ENCODE measurements at places on chromosomes 7 and 10.

- DNase-seq = no peak
These were observed 100.2 kb downstream of the TPK1 start for GRCh38 chr7:144735505-144736276.

DNA sequence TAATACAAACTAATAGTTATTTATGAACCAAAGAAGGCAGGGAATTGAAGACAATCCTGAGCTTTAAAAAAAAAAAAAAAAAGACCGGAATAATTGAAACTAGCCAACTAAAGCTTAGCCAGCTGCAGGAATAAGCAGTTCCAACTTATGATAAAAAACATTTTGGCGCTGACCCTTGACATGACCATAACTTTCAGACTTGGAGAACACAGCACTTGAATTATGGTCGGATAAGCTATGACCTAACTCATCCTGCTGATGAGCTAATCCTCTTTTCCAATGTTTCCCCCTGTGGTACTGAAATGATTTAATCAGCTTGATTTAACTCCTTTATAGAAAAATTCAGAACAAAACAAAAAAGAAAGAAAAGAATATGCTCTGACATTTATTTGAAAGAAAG lies 181.8 kb downstream of the DGKB start:
- DNase-seq = no peak

- no peak for DNase-seq
These were observed 380.7 kb upstream of the PFKP start for GRCh38 chr10:2686691-2687090.

- DNase-seq = no peak
These were observed 89.6 kb upstream of the ZNF804B start for GRCh38 chr7:88669913-88670312.

DNA sequence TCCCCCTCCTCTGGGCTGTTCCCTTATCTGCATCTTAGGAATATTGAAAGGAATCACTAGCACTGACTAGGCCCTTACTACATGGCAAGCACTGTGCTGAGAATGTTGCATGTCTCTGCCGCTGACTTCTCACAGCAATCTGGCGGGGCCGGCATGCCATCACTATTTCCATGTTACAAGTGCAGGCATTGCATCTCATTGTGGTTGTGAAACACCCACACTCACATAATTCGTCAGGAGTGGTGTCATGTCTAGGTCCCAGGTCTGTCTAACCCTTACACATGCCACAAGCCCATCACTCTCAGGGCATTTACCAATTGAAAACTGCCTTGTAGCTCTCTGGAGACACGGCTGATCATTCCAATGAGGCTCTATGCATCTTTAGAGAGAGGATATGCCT lies 8.5 kb upstream of the IL2RA start:
- DNase-seq = no peak

GRCh38 chr10:122140941-122141623 lies 130.0 kb upstream of the BTBD16 start:
- DNase-seq = no peak

DNA sequence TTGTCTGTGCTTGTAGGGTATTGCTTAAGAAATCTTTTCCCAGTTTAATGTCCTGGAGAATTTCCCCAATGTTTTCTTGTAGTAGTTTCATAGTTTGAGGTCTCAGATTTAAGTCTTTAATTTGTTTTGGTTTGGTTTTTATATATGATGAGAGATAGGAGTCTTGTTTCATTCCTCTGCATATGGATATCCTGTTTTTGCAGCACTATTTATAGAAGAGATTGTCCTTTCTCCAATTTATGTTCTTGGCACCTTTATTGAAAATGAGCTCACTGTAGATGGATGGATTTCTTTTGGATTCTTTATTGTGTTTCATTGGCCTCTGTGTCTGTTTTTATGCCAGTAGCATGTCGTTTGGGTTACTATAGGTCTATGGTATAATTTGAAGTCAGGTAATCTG lies 20.2 kb downstream of the ADIRF start:
- no peak for DNase-seq

DNA sequence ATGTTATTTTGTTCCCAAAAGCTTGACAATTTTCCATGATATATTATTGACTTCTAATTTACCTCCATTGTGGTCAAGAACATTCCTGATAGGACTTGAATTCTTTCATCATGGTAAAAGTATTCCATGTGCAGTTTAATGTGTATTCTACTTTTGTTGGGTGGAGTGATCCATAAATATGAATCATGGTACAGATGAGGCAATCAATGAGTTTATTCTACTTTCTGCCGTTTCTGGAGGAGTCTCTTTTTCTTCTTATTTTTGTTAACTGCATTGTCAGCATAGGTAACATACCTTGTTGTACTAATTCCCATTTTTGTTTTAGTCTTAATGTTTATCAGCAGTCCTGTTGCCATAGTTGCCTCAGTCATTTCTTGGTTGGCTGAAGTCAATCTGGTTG lies 69.6 kb downstream of the SHOC2 start:
- DNase-seq = no peak

- DNase-seq = no peak
These were observed 35.0 kb upstream of the CPXM2 start for GRCh38 chr10:123926401-123927264.

DNA sequence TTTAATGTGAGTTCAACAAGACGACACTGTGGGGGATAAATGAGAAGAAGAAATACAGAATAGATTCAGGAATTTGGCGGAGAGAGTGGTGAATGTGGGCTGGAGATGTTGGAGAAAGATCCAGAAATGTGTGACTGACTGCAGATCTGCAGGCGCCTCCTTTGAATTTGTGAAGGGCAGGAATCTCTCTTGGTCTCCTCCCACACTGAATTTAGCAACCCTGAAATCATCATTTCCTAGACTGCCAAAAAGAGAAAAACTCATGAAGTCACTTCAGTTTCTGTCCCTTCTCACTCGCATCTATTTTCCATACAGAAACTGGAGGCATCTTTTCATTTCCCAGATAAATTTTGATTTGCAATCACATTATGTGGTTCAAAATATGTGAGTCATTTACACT lies 128.7 kb downstream of the GNAI1 start:
- DNase-seq = no peak

DNA sequence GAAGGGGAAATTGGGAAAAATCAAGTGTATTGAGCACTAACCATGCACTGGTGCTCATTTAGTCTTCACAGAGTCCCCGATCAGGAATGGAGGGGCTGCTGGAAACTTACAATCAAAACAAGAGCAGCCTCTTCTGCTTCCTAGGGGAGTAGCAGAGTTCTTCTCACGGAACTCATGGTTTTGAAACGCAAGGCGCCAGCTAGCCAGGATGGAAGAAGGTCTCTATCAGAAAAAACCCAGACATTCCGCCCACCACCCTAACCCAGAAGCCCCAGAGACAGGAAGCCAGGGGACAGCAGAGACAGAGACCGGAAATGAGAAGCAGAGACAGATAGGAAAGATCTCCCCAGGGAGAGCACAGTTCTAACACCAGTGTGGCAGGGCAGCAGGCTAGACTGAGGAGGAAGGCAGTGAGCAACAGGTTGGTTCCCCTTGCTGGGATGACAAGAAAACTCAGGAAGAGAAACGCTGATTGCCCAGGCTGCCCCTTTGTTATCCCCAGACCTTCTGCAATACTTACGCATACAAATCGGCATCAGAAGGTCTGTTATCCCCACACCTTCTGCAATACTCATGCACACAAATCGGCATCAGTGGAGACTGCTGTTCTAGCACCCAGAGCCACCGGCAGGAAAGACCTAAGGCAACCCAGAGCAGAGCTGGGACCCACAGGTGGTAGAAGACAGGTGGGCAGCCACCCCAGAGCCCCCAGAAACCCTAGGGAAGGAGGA lies 99.2 kb downstream of the CPXM2 start:
- no peak for DNase-seq

- DNase-seq = no peak
These were observed 163.6 kb downstream of the NRG3 start for GRCh38 chr10:82038587-82038986.

DNA sequence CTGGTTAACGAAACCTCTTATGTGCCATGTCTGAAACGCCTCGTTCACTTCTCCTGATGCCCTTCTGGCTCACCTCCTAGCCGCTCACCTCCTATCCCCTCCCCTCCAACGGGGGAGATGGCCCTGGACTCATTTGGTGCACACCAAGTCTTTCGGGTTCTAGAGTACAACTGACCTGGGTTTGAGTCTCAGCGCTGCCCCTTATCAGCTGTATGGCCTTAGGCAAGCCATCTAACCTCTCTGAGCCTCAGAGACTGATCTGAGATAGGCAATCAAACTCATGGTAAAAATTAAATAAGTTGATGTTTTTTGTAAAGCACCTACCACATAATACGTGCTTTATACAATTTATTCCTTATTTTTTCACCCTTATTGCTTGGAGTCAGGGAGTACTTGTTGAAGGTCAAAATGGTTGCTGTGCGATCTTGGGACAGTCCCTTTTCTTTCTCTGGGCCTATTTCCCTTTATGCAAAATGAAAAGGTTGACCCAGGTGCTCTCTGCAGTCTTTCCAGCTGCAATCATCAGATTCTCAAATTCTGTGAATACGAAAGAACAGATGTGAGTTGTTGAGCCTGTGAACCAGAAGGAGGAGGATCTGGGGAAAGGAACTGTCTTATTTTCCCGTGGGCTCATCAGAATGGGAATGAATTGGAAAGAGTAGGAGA lies 31.2 kb upstream of the PLEKHA1 start:
- no peak for DNase-seq

- DNase-seq = no peak
These were observed 10.2 kb downstream of the NDST2 start for GRCh38 chr10:73801253-73801590.

DNA sequence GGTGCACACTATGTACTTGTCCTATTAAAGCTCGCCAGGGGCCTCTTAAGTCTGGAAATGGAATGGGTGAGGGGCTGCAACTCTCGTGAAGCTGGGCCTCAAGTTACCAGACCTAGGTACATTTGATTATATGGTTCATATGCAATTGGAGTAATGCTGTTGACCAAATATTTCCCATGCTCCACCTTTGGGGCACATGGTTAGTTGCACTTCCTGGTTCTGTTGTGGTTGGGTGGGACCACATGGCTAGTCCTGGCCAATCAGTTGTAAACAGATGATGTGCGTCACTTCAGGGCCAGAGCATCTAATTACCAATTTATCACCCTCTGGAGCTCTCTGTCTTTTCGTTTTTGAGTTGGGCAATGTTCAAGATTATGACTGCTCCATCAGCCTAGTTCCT lies 39.5 kb upstream of the OPN4 start:
- no peak for DNase-seq

- no peak for DNase-seq
These were observed 322.2 kb downstream of the FGFR2 start for GRCh38 chr10:121276046-121276445.

DNA sequence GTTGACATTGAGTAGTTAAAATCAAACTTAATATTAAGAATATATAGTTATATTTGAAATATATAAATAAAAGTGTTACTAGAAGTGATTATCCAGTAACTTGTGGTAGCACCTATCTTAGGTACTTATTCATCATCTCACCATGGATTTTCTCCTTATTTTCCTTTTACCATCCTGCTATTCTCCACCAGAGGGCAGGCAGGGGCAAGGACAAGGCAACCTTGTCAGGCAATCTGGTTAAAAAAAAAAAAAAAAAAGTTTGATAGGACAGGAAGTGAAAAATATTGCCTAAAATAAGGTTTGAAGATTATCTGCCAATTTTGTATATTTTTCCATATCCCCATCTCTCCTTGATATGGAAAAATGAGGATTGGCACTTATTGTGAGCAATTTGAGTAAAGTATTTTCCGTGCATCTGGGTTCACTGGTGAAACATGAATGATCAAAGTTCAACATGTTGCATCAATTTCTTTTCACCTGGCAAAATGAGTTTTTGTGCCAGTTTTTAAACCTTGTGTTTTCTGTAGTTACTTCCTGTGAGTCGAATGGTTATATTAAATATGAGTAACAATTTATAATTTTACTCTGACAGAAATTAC lies 256.7 kb downstream of the AGMO start:
- DNase-seq = peak; percentile 11

DNA sequence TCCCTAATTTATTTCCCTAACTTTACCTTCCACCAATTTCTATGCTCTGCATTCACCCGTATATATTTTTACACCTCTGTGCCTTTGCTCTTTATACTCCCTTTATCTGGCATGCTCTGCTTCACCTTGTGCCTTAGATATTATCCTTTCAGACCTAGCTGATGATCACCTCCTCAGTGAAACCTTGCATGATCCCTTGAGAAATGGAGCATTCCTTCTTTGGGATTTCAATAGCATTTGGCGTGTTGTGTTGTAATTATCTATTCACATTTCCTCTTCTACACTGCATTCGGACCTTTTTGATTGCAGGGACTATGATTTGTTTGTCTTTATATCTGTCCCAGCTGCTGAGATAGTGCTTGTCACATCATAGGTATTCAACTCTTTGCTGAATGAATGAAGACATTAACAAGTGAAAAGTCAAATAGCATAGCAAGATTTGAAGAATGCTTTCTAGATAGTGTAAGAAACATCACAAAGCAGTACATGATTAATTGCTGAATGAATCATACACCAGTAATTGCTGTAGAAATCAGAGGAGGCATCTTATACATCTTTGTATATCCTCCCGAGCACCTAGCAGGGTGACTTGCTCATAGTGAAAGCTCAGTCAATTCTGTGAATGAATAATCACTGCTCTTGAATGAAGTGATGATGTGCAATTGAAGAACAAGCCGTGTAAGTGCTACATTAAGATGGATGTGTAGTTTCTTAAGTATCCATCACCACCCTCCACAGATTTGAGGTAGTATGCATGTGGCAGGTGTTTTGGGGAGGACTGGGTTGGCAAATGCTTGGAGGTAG lies 2.0 kb upstream of the TM9SF3 start:
- DNase-seq = no peak

- no peak for DNase-seq
These were observed 71.0 kb upstream of the ADAM12 start for GRCh38 chr10:126459032-126459831.

DNA sequence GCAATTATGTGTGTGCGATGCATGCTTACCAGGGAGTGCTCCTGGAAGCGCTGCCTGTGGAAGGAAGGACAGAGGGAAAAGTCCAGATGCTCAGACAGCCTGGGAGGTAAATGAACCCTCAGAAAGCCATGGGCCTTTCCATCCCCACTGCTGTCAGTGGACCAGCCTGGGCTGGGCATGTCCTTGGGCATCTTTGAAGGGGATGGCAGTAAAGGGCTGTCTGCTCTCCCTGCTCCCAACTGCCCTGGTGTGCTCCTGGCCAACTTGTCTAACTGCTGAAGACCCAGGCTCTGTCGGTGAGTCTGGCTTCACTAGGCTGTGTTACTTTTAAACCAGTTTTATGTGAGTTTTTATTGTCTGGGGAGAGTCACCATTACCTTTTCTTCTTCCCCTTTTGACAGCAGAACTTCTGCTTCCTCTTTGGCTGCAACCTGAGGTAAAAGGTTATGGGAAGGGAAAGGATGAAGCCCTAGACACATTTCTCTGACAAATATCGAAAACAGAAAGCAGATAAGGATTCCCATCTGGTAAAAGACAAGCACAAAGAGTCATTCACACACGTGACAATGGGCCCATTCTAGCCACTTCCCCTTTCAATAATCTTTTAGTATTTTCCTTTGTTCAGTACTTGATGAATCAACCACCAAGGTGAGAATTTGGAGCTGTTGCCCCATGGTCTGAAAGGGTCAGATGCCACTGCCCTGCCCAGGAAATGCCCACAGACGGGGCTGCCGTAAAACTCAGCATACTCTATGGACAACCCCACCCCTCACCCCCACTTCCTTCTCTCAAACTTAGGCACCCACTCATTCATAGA lies 27.6 kb upstream of the PIK3AP1 start:
- DNase-seq = no peak

All from G401 (cell line).